ENCODE measurements at places on chromosomes 1 and 21.

DNA sequence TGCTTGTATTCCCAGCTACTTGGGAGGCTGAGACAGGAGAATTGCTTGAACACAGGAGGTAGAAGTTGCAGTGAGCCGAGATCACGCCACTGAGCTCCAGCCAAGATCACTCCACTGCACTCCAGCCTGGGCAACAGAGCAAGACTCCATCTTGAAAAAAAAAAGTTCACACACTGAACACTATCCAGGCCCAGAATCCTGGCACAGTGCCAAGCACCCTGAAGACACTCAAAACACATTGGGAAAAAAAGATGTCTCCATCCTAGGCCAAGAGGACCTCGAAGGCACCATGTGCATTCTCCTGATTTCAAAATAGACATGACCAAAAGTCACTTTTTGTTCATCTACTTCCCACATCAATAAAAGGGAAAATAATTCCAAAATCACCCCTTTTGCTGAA is 38.7 kb downstream of the SLC9A1 start:
- ATAC-seq, result no peak

DNA sequence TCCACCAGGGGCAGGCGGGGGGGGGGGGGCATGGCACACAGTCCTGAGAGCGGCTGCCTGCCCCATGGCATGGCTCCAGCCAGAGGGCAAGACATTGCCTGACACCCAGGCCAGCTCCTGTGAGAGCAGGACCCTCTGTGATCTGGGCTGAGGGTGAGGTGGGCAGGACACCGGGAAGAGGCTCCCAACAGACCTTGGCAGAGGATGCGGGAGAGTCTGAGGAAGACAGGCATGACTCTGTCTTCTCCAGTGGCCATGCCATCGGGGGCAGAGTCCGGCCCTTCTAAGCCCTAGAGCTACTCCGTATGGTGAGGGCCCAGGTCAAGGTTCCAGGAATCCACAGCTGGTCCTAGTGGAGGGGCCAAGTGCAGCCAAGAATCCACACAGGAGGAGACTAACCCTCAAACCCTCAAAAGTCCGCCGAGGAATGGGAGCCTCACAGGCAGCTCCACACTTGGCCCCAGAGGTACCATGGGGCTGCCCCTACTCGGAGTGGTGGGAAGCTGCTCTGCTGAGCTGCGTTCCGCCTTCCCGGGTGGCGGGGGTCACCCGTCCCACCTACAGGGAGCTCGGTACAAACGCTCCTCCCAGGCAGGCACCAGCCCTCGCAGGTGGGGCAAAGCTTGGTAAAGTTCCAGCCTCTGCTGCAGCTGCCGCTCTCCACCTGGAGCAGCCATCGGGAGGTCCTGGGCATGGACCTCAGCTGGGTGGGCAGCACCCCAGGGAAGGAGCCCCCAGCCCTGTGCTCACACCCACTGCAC is 6.5 kb downstream of the ACTRT2 start:
- ATAC-seq, result no peak

DNA sequence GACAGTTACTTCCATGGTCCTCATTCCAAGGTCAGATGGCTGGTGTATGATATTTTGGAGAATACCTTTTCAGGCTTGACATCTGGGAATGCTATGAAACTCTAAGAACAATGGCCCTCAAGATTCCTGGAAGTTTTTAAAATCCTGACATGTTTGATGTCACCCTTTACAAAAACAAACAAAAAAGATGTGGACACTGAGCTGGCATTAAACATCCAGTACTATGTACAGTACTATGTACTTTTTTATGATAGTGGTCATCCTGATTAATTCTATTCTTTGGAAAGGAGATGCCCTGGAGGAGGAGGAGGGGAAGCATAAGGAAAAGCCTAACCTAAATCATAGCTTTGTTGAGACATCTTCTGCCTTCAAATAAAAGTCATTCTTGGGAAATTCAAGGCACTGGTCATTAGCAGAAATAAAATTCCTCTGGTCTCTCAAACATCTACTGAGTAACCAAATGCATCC is 235.4 kb downstream of the HMCN1 start:
- no peak for ATAC-seq

DNA sequence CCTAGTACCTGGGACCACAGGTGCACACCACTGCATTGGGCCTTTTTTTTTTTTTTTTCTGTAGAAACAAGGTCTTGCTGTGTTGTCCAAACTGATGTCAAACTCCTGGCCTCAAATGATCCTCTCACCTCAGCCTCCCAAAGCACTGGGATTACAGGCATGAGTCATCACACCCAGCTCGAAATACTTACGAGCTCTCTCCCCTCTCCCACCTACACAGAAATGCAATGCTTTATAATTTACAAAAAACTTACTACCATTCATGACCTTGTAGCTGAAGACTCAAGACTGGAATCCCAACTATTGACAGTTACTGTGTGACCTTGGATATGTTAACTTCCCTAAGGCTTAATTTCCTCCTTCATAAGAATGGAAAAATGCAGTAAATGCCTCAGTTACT is 18.7 kb downstream of the FOXJ3 start:
- ATAC-seq, result no peak

- no peak for ATAC-seq
These were observed 10.7 kb upstream of the NPHP4 start for GRCh38 chr1:6002714-6003501.

DNA sequence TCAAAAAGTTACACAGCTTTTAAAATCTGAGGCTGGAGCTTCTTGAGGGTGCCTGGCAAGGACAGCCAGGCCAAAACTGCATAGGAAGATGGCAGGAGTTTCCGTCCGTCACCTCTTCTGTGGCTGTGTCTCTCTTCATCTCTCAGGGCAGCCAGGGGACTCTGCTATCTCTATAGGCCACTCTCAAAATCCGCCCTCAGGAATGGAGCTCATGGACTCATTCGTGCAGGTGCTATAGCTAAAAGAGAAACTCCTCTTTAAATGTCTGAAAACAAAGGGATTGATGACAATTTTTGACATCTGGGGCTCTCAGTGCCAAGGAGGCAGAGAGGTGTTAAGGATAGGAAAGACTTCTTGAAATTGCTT is 27.2 kb downstream of the OVAAL start:
- peak; percentile 1 for ATAC-seq

DNA sequence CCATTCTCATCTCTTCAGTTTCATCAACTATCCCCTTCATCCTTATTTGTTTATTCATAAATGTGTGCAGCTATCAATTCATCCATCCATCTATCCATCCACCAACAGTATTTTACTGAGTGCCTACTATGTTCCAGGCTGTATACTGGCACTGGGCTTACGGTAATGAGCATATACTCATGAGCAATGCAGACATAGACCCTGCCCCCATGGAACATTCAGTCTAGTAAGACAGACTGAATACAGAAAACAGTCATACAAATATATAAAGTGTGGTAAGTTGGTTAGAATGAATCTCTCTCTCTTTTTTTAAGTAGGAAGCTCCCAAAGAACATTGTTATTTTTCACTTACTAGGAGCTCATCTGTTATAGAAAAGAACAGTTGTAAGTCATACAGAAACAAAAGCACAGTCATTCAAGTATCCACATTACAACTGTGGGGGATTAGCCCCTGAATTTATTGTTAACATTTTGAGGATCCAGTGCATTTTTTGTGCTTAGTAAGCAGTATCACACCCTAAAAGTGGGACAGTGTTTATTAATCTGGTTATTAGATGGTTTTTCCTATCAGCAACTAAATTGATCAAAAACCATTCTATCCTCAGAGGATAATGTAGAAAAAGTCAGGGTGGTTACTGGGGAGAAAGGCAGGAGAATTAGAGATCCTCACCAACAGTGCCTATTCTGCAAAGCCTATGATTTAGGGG is 3.6 kb downstream of the SLC16A4 start:
- ATAC-seq, result peak; percentile 88

DNA sequence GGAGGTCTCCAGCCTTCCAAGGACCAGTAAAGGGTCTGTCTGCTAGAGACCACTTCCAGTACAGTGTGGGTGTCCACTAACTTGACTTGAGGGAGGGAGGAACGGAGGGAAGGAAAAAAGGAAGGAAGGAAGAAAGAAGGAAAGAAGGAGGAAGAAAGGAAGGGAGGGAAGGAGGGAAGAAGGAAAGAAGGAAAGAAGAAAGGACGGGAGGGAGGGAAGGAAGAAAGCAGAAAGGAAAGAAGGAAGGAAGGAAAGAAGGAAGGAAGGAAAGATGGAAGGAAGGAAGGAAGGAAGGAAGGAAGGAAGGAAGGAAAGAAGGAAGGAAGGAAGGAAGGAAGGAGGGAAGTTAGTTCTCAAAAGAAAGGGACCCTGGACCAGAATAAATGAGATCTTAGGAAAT is 26.8 kb upstream of the HSD3B1 start:
- ATAC-seq, result no peak

DNA sequence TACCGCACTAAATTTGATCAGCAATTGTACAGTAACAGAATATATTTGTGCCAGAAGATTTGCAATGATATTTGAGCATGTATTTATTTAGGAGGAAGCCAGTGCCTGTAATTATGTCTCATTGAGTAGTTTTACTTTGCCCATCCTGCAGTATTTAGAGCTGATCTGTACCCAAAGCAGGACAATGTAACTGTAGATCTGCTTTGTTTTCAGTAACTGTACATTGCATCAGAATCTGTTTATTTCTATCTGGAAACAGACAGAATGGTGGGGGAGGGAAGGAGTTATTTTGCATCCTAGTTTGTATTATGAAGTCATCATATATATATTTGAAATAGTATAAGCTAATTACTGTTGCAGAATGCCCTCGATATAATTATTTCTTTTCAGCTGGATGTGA is 36.2 kb upstream of the LRRC8C start:
- ATAC-seq, result no peak

GRCh38 chr1:29895201-29895600 is 658.9 kb downstream of the PTPRU start:
- ATAC-seq, result no peak

DNA sequence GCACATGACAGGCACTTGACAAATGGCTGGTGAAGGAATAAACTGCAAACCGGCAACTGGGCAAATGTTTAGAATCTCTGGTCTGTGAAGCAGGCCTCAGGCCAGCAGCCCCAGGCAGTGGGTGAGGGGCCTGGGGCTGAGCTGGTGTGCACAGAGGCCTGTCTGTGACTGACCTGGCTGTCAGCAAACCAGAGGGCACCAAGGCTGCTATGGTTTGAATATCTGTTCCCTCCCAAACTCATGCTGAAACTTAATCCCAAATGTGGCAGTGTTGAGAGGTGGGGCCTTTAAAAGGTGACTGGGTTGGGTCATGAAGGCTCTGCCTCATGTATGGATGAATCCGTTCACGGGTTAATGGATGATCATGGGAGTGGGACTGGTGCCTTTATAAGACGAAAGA is 139.8 kb downstream of the DMRTB1 start:
- ATAC-seq, result no peak

GRCh38 chr1:202160377-202160940 is at the start of gene PTPN7:
Gene PTPN7, minus strand, starts transcription at chr1:202160602. Its CDS starts 1,200 bp downstream, at chr1:202159402.
- ATAC-seq, result peak; percentile 57

- no peak for ATAC-seq
These were observed 8.4 kb downstream of the MYBPH start for GRCh38 chr1:203167026-203167912.

- ATAC-seq, result no peak
These were observed 70.5 kb upstream of the CTTNBP2NL start for GRCh38 chr1:112325504-112325903.

GRCh38 chr1:10149231-10149630 is 61.1 kb upstream of the KIF1B start:
- ATAC-seq, result no peak

GRCh38 chr1:45607404-45608074 is 16.3 kb downstream of the CCDC17 start:
- ATAC-seq, result no peak

DNA sequence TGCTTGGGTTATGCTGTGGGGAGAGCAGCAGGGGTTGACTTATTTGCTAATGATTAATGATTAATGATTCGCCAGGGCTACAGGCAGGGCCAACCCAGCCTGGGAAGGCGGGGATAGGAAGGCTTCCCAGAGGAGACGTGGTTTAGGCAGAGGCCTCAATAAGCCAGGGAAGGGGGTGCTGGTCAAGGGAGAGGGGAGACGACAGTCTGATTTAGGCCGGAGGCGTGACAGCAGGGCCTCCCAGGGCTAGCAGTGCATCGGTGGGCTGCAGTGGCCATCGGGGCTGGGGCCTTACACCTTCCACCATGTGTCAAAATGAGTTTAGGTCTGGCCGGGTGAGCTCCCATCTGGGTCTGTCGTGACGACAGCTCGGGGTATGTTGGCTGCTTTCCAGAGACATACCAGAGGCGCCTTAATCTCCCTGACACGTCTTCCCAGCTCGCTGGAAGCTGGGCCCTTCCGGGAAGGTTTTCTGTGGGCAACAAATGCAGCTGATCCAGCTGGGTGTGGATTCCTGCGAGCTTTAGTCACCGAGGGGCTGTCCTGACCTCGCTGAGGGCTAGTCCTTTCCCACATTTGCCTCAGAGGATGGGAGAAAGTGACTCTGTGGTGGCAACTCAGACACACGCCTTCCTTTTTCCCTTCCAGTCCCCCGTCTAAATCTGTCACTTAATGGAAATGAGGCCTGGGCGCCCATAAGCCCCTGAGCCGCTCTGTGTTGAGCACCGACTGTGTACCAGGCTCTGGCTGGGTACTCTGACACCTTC is 3.7 kb upstream of the SLC1A7 start:
- ATAC-seq, result no peak

GRCh38 chr1:19384113-19384512 is 72.0 kb downstream of the SLC66A1 start:
- no peak for ATAC-seq

DNA sequence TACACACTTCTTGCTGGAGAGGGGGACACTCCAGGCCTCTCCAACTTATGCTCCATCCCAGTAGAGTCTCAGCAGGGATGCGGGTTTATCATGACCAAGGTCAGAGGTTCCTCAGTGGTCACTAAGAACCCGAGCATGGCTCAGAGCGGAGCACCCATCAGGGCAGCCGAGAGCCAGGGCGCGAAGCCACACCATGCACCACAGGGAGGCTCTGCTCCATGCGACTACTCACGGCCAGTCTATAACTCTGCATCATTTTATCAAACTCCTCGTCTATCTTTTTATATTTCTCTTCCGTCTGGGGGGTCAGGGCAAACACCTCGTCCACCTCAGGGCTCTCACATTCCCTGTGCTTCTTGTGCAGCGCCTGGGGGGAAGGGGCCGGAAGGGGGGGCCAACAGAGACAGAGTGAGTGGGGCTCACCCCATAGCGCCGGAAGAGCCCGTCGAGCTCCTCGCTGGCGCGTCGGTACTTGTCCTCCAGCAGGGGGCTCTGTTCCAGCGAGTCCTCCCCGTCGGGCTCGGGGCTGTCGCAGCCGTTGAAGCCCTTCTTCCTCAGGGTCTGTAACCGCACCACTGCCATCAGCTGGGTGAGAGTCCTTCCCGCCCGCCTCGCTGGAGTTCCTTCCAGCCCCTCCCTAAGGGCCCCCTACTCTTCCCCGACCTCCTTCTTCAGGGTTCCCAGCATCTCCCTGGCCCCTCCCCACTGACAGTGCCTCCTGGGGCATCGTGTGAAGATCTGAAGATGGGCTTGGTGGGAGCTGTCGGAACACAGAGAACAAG is 20.0 kb downstream of the MEF2D start:
- ATAC-seq, result peak; percentile 65

- ATAC-seq, result no peak
These were observed 49.4 kb downstream of the ILDR2 start for GRCh38 chr1:166925810-166926478.

- ATAC-seq, result no peak
These were observed 351.0 kb downstream of the SIPA1L2 start for GRCh38 chr1:232278925-232279324.

Measured in activated T-helper 17 cell treated with anti-CD3 and anti-CD28 coated beads, Interleukin-2, amount 50 U/mL, for 72 hours (primary cell).